Kidney (tissue), 22 donors: ENCODE measurements at places on chromosomes 4 and X. TPM values are rescaled to one million over a fixed set of nuclear protein-coding genes. Genes with fewer than 3 reads are reported as not detected.

DNA sequence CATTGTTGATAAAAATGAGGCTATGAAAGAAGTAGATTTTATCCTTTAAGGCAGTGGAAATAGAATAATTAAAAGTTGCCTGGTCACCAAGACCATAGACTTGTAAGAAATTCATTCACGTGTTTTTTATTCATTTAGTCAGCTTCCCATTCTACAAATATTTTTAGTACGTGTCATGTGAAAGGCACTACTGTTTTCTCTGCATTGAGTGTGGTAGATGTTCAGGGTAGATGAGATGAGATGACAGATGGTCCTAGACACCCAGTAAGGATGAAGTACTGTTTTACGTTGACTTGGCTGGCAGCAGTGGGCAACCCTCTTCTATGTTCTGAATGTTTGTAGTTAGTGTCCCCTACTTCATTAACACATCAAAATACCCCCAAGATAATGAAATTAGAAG lies 228.1 kb downstream of the ARHGAP24 start:
- DNase-seq, result no peak

- DNase-seq, result no peak
Observed at GRCh38 chr4:53147197-53147596, 218.7 kb downstream of the SCFD2 start.

DNA sequence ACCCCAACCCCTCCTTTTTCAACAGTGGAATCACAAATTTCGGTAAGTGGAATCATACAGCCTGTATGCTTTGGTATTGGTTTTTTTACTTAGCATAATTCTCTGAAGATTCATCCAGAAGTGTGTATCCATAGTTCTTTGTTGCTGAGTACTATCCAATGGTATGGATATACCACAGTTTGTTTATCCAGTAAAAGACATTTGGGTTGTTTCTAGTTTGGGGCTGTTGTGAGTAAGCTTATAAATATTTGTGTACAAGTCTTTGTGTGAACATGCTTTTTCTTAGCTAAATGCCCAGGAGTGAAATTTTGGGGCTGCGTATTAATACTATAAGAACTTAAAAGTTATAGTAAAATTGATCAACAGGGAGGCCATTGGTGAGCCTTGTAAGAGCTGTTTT lies 57.5 kb upstream of the GC start:
- no peak for DNase-seq

- no peak for DNase-seq
Observed at GRCh38 chr4:168129802-168130201, 37.5 kb downstream of the ANXA10 start.

GYPB gene
- total RNA-seq, result not detected

IBSP gene
- not detected for total RNA-seq

NSG1 gene
- total RNA-seq, result 9.5 TPM
